CD8-positive, alpha-beta T cell (primary cell): ENCODE measurements at places on chromosomes 2 and 18.

DNA sequence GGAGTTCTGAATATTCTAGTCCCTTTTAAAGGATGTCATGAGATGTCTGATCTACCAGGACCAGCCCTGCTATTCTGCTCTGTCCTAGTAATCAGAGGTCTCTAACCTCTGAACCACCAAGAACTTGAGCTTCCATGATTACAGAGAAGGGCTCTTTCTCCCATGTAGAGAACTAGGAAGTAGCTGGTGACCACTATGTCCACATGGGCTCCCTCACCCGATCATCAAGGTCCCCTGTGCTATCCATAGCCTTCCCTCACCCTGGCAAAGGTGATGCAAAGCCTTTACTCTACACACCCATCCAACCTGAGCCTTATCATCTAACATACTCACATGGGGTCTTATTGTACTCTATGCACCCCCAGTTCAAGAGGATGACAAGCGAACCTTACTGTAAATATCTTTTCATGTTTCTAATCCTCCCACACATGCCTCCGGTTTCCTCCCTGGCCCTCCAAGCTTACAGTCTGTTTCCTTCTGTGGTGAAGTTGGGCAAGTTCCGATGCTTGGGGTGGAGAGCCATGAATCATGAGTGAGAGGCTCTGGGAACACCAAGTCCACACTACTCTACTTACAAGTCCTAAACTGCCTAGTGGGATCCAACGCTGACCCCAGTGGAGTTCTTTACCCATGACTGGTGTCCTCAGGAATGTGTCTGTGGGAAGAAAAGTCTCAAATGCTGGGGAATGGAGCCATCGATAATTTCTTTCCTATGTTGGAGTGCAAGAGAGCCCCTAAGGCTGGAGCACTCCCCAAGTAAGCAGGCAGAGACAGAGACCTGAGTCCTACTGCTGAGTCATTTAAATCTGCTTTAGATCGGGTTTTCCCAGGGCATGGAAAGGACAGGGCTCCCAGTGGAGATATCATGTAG is 73.3 kb upstream of the KLF7 start:
- no peak for DNase-seq

DNA sequence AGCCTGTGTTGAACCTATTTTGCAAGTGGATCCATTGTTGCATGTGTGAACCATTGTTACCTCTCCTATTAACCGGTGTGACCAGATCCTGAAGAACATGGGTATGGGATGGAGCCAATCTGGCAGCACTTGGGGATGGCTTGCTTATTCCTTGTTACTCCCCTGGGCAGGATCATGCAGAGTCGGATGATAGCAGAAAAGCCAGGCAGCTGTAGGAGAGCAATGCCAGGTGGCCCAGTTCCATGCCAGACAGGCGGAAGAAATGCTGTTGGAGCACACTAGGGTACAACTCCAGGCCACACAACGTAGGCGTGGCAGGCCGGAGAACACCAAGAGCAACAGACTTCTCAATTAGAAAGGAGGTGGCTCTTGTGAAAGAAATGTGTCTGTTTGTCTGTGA is 16.3 kb upstream of the MYO1B start:
- DNase-seq, result no peak

DNA sequence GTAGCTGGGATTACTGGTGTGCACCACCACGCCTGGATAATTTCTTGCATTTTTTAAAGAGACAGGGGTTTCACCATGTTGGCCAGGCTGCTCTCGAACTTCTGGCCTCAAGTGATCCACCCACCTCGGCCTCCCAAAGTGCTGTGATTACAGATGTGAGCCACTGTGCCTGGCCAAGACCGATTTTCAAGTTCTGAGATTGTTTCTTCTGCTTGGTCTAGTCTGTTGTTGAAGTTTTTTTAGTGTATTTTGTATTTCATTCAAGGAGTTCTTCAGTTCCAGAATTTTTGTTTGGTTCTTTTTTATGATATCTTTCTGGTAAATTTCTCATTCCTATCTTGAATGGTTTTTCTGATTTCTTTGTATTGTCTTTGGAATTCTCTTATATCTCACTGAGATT is 96.4 kb downstream of the ANKRD12 start:
- no peak for DNase-seq

DNA sequence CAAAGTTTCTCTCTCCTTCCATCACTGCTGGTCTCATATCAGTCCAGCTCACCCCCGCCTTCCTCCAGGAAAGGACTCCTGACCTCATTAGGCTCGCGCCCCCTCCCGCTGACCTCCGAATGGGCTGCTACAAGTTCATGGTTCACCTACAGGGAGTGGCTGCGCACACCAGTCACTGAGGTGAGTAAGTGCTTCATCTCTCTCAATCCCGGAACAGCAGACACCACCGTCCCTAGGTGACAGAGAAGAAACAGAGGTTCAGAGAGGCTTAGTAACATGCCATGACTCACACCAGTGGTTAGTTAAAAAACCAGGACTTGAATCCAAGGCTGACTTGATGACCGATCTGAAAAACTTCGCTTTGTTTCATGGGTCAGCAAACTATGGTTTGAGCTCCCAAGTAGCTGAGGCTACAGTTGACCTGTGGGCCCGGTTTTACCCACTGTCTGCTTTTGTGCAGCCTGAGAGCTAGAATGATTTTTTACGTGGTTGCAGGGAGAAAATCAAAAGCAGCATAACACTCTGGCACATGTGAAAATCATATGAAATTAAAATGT is 42.0 kb downstream of the ZFP36L2 start:
- DNase-seq, result peak; percentile 40

DNA sequence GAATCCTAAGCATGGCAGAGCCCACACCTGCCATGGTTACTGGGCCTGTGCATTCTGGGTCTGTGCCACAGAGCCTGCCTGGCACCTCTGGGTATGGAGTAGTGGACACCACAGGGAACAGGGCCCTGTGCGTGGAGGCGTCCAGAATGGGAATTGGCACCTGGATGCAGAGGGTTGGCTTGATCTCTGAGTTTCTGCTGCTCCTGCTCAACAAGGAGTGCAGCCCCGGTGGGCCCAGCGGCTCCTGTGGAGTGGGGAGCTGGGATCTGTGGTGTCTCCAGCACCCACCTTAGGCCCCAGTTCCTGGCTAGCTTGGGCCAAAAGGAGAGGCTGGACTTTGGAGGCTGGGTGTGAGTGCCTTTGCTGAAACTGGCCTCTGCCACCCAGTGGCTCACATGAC is 7.9 kb upstream of the ANKRD62 start:
- DNase-seq, result no peak

GRCh38 chr2:234643407-234643806 is 146.5 kb upstream of the ARL4C start:
- no peak for DNase-seq

GRCh38 chr18:45321520-45321919 is 293.8 kb upstream of the SLC14A2 start:
- no peak for DNase-seq

- peak; percentile 89 for DNase-seq
Measured at GRCh38 chr2:84905181-84906107, at the start of gene TMSB10. Gene TMSB10 (plus strand): TSS chr2:84905656.

DNA sequence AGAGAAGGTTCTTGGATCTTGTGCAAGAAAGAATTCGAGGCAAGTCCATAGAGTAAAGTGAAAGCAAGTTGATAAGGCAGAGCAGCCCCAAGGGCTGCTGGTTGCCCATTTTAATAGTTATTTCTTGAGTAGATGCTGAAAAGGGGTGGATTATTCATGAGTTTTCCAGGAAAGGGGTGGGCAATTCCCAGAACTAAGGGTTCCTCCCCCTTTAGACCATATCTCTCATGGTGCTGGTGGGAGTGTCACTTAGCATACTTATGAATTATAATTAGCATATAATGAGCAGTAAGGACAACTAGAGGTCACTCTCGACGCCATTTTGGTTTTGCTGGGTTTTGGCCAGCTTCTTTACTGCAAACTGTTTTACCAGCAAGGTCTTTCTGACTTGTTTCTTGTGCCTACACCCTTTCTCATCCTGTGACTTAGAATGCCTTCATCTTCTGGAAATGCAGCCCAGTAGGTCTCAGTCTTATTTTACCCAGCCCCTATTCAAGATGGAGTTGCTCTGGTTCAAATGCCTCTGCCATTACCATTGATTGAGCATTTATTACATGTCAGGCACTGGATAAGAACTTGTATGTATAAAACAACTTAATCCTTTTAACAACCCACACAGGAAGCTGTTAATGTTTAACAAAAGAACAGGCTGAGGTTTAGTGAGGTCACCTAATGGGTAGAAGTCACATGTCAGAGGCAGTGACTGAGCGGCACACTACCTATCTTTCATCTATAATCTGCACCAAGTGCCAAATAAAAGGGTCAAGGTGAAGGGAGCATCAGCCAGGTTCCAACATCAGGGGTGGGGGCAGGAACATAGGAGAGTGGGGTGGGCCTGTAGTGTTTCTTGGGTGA is 250.9 kb downstream of the ICOS start:
- DNase-seq, result no peak

GRCh38 chr2:181788897-181789555 is 102.5 kb upstream of the ITPRID2 start:
- no peak for DNase-seq

DNA sequence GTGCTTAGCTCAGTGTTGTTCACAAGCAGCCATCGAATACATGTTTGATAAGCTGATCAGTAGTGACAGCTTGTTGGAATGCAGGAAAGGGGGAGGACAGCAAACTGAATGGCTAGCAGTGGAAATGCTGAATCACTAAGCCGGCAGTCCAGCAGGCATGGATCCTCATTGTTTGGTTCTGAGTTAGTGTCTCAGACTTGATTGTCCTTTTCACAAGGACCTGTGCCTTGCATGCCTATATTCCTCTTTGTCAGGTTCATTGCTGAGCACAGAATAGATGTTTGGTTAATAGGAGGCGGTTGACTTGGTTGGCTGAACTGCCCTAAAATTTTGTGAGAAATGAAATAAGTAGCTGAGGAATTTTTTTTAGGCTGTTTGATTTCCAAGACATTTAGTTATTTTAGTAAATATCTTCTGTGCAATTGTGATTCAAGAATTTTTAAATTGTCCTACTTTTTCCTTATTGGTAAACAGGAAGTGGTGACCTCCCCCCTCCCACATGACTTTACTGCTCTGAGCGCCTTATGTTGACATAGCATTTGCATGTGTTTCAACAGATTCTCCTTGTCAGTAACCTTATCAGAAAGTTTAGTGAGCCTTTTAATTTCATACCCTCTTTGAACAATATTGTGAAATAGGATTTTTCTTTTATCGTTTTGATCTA is 21.4 kb upstream of the STON1 start:
- DNase-seq, result no peak

DNA sequence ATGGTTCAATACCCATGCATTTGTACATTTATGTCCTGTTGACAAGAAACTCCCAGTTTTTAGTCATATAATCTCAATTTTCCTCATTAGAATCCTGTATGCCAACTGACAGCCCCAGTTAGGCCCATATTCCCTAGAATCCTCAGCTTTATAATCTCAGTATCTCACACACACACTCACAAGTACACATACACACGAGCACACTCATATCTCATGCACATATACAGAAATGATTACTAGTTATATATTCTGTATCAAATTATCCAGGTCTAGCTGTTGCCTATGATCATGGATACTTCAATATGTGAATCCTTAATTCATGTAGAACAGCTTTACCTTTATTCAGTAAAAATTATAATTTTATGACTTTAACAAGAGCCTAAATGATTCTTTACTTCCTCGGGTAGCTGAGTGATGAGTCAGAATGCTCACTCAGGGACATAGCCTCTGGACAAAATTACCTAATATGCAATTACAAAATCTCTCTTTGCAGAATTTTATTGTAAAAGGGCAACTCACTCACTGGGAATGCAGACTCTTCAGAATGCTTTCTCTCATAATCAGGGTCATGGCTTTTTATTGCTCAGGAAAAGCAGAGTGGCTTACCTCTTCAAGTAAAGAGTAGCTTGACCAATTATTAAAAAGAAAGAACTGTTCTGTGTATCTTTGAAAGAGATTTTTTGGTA is 193.6 kb upstream of the PIK3C3 start:
- DNase-seq, result no peak

DNA sequence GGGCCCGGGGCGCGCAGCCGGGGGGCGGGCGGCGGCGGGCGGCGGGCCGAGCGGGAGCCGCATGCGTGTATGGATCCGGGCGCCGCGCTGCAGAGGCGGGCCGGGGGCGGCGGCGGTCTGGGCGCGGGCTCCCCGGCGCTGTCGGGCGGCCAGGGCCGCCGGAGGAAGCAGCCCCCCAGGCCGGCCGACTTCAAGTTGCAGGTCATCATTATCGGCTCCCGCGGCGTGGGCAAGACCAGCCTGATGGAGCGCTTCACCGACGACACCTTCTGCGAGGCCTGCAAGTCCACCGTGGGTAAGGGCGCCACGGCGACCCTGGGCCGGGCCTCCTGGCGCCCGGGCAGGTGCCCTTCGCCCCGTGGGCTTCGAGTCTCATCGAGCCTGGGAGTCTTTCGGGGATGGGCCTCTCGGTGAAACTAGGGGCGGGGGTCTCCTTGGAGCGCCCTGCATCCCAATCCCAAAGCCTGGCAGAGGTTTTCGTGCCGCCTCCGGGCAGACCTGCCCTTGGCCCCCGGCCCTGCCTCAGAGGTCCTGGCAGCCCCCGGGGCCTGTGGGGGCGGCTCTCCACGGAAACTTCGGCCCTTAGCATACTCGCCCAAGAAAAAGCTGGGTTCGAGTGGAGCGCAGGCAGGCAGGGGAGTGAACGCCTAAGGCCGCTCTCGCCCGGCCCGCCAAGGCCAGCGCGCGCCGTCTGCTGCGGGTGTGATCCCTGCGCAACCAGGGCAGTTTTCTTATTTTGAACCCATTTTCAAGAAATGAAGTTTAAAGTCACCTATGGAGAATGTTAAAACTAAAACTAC is 622 bp downstream of the RAB12 start:
- peak; percentile 39 for DNase-seq

DNA sequence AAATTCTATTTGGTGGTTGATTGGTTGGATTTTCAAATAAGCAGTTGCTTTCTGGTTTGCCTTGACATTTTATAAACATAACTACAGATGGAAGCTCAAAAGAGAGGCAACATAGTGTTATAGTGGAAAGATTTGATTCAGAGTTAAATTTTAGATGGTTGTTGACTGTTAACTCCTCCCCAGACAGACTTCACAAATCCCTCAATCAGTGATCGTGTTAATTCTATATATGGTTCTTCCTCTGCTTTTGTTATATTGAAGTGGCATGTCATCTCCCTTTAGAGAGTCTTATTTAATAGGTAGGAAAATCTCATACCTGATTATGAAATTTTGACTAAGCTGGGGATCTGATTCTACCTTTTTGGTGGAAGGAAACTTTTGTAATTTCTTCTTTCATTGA is 19.5 kb downstream of the DGUOK start:
- DNase-seq, result no peak

GRCh38 chr2:226184540-226184939 is 615.1 kb downstream of the IRS1 start:
- no peak for DNase-seq

GRCh38 chr2:74199871-74200305 is 1.5 kb downstream of the MTHFD2 start:
- no peak for DNase-seq

DNA sequence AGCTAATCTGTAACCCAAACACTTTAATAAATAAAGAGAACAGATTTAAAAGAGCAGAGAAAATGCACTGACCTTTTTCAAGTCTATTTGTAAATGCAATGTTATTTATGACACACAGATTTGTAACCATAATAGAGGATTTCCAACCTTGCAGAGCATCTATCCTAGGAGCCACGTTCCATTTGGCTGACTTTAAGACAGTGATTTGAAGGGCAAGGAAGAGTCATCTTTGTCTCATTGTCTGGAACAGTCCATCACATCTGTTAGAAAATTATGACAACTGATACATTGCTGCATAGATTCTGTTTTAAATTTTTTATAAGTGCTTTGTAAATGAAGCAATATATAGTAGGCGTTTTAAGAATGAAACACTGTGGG is 90.8 kb upstream of the L3MBTL4 start:
- no peak for DNase-seq

- DNase-seq, result no peak
Measured at GRCh38 chr2:185507719-185508118, 230.9 kb upstream of the FSIP2 start.

GRCh38 chr2:181430406-181431118 is 26.6 kb upstream of the ITGA4 start:
- DNase-seq, result peak; percentile 14
